ENCODE measurements at places on chromosomes 1 and 21. TPM values are rescaled to one million over a fixed set of nuclear protein-coding genes. Genes with fewer than 3 reads are reported as not detected.

GRCh38 chr1:87898431-87898830, 569.8 kb downstream of the LMO4 start:
- no peaks in the 10 kb centered on the region for H3K27me3 ChIP-seq
- H3K4me1 ChIP-seq, result no peaks in the 10 kb centered on the region
- no peak overlapping the region for H3K4me3 ChIP-seq
- no peak overlapping the region for H3K27ac ChIP-seq
- no peaks in the 10 kb centered on the region for H3K36me3 ChIP-seq
- DNase-seq, result no peak

GRCh38 chr1:113434081-113434873, 44.0 kb downstream of the MAGI3 start:
- no peaks in the 10 kb centered on the region for H3K36me3 ChIP-seq
- H3K4me1 ChIP-seq, result peaks cover 16% of the 10 kb centered on the region
- DNase-seq, result no peak
- H3K27ac ChIP-seq, result no peak overlapping the region

Gene CYP2J2
- total RNA-seq, result 13.1 TPM

DNA sequence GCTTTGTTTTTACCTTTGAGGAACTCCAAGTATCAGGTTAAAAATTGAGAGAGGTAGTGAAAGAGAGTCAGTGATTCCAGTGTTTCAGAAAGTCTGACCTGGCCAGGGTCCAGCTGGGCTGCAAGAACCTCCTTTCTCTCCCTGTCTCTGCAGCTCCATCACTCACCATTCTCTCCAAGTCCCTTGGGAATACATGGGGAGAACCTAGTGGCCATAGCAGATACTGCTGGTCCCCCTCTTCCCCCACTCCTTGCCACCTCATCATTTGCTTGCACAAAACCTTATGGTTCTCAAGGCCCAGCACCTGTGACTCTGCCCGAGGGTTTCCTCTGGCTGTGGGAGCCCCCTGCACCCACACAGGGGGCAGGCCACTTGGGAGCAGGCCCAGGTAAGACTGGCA, 279.5 kb downstream of the KIF26B start:
- H3K4me1 ChIP-seq, result no peaks in the 10 kb centered on the region
- no peak overlapping the region for H3K27ac ChIP-seq
- no peak for DNase-seq
- H3K27me3 ChIP-seq, result no peaks in the 10 kb centered on the region
- H3K4me3 ChIP-seq, result no peak overlapping the region

DNA sequence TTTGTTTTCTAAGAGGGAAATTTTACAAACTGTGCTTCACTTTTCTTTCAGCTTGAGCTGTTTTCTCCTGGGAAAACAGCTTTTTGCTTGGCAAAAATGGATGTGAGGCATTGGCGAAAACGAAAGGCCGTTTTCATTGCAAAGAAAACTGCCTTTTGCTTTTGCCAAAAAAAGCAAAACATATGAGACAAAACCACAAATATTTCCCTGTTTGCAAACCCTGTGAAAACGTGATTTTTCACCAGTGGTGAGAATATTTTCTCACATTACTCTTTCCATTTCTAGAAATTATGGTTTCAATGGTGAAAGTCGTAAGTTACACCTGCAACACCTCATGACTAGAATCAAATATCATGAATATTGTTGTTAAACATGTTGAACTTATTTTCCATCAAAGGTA, 74.0 kb upstream of the ZBTB18 start:
- H3K27ac ChIP-seq, result no peak overlapping the region
- H3K27me3 ChIP-seq, result no peaks in the 10 kb centered on the region
- H3K4me3 ChIP-seq, result no peak overlapping the region
- no peak for DNase-seq
- H3K36me3 ChIP-seq, result no peaks in the 10 kb centered on the region
- no peaks in the 10 kb centered on the region for H3K4me1 ChIP-seq

Gene HSD11B1
- 3.1 TPM for total RNA-seq

DNA sequence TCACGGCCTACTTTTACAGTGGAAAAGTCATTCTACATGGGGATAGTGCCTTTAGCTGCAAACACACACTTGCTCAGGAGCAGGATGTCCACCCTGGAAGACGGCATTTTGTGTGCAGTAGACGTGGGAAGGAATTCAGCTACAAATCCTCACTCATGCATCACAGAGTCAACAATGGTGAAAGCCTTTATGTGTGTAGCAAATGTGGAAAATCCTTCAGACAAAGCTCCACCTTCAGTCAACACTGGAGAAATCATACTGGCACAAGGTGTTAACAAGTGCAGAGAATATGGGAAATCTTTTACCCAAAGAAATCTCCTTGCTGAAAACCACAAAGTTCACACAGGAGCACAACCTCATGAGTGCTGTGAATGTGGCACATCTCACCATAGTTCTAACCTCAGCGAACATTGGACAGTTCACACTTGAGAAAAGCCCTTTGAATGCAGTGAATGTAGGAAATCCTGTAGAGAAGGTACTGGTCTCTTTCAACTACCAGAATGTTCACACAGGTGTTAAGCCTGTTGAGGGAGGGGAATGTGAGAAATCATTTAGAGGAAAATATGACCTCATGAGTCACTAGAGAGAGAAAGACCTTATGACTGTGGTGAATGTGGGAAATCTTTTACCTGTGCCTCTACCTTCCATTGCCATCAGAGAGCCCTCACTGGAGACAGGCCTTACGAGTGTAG, 101.8 kb downstream of the PTGS2 start:
- H3K27ac ChIP-seq, result no peak overlapping the region
- H3K27me3 ChIP-seq, result no peaks in the 10 kb centered on the region
- no peak overlapping the region for H3K4me3 ChIP-seq
- H3K4me1 ChIP-seq, result peaks cover 7% of the 10 kb centered on the region
- no peak for DNase-seq

DNA sequence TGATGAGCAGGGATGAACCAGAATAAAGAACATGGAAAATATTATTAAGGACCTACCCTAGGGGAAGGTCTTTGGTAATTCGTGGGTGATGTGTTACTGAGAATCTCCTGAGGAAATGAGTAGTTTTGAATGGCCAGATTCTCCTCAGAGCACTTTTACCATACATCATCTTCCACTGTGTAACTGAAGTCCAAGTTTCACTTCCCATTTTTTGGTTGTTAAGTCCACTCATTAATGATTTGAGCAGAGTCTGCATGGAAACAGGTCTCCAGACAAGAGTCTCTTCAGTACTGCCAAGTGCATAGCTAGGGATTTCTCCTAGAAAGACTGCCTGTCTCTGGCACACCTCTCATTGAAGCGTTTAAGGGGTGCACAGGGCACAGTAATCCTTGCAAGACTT, 48.7 kb upstream of the PCP4 start:
- no peaks in the 10 kb centered on the region for H3K27me3 ChIP-seq
- H3K36me3 ChIP-seq, result no peaks in the 10 kb centered on the region
- no peaks in the 10 kb centered on the region for H3K4me1 ChIP-seq

Gene CD2
- total RNA-seq, result 4.9 TPM

- DNase-seq, result peak; percentile 81
- H3K27me3 ChIP-seq, result no peaks in the 10 kb centered on the region
- peaks cover 52% of the 10 kb centered on the region for H3K4me1 ChIP-seq
- peak overlapping the region; percentile 54 for H3K4me3 ChIP-seq
- peak overlapping the region; percentile 95 for H3K27ac ChIP-seq
- H3K36me3 ChIP-seq, result no peaks in the 10 kb centered on the region
These were observed 30.6 kb upstream of the JUN start for GRCh38 chr1:58814251-58815068.

Gene CCDC30
- total RNA-seq, result 5.3 TPM

Gene TLR5
- 13.4 TPM for total RNA-seq

Gene COL11A1
- total RNA-seq, result 1.0 TPM

GRCh38 chr1:206012086-206012859, 9.1 kb upstream of the RAB7B start:
- no peaks in the 10 kb centered on the region for H3K36me3 ChIP-seq
- peak; percentile 87 for DNase-seq
- H3K27me3 ChIP-seq, result no peaks in the 10 kb centered on the region
- H3K27ac ChIP-seq, result no peak overlapping the region

- H3K36me3 ChIP-seq, result no peaks in the 10 kb centered on the region
- peaks cover 30% of the 10 kb centered on the region for H3K4me1 ChIP-seq
- no peak for DNase-seq
- no peak overlapping the region for H3K27ac ChIP-seq
These were observed 5.6 kb downstream of the RNF2 start for GRCh38 chr1:185050823-185051451.

GRCh38 chr1:9417695-9418094, 121.6 kb upstream of the SLC25A33 start:
- no peaks in the 10 kb centered on the region for H3K36me3 ChIP-seq
- no peak overlapping the region for H3K4me3 ChIP-seq
- peaks cover 12% of the 10 kb centered on the region for H3K4me1 ChIP-seq

Gene ACTA1
- total RNA-seq, result not detected

Gene LHX4
- 0.30 TPM for total RNA-seq

DNA sequence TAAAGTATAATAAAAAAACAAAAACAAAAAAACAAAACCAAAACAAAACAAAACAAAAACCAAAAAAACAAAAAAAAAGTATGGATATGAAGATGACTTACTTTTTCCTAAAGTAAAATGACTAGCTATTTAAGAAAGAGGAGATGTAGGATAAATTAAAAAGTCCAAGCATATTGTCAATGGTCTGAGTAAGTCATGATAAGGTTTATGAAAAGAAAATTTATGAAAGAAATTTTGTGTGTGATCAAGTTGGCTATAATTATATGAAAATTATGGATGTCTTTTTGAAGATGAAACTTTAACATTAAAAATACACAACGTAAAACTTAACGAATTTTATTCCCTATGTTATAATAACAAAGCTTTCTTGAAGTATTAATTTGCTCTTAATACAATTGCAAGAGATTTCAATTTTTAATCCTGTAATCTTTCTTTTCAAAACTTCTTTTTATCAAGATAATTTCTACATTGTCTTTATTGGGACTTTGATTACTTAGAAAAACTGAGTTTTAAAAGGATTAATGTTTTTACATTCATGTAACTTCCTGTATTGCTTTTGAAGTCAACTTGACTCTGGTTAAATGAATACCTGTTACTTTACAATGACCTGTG, 200.9 kb upstream of the IVNS1ABP start:
- no peaks in the 10 kb centered on the region for H3K4me1 ChIP-seq
- DNase-seq, result no peak
- no peaks in the 10 kb centered on the region for H3K36me3 ChIP-seq
- H3K4me3 ChIP-seq, result no peak overlapping the region
- H3K27ac ChIP-seq, result no peak overlapping the region

DNA sequence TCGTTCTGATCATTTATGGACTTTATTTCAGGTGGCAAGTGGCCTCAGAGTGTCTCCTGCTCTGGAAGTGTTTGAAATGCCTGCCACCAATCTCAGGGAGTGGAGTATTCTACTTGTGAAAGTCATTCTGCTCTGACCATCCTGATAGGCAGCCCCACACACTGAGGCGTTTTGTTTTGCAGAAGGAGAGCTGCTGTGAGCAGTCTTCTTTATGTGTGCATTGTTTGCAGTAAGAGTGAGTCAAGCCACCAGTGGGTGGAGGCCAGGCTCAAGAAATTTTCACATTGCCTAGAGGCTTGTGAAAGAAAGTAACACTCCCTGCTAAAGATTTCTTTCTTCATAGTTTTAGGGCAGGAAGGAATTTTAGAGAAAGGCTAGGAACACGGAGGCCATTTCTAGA, 204.4 kb downstream of the SLC35F3 start:
- no peak overlapping the region for H3K27ac ChIP-seq
- no peaks in the 10 kb centered on the region for H3K36me3 ChIP-seq
- no peaks in the 10 kb centered on the region for H3K27me3 ChIP-seq

GRCh38 chr1:182196897-182197870, 135.7 kb upstream of the ZNF648 start:
- no peaks in the 10 kb centered on the region for H3K36me3 ChIP-seq
- H3K27ac ChIP-seq, result peak overlapping the region; percentile 43
- H3K4me1 ChIP-seq, result peaks cover 33% of the 10 kb centered on the region
- H3K4me3 ChIP-seq, result no peak overlapping the region
- H3K27me3 ChIP-seq, result no peaks in the 10 kb centered on the region

GRCh38 chr21:39178421-39178820, 4.8 kb downstream of the PSMG1 start:
- H3K4me3 ChIP-seq, result no peak overlapping the region
- peaks cover 34% of the 10 kb centered on the region for H3K36me3 ChIP-seq
- H3K27me3 ChIP-seq, result no peaks in the 10 kb centered on the region
- H3K4me1 ChIP-seq, result peaks cover 7% of the 10 kb centered on the region
- DNase-seq, result no peak
- H3K27ac ChIP-seq, result no peak overlapping the region

Gene KCNT2
- 8.8 TPM for total RNA-seq

GRCh38 chr21:17732306-17732705, 86.8 kb downstream of the C21orf91 start:
- no peak overlapping the region for H3K27ac ChIP-seq
- no peak overlapping the region for H3K4me3 ChIP-seq
- no peaks in the 10 kb centered on the region for H3K27me3 ChIP-seq
- DNase-seq, result no peak

- H3K27me3 ChIP-seq, result no peaks in the 10 kb centered on the region
- H3K27ac ChIP-seq, result no peak overlapping the region
- no peak for DNase-seq
- no peaks in the 10 kb centered on the region for H3K4me1 ChIP-seq
- no peak overlapping the region for H3K4me3 ChIP-seq
These were observed 101.4 kb downstream of the TEX35 start for GRCh38 chr1:178614286-178614685.

Gene KLF17
- total RNA-seq, result 0.33 TPM

DNA sequence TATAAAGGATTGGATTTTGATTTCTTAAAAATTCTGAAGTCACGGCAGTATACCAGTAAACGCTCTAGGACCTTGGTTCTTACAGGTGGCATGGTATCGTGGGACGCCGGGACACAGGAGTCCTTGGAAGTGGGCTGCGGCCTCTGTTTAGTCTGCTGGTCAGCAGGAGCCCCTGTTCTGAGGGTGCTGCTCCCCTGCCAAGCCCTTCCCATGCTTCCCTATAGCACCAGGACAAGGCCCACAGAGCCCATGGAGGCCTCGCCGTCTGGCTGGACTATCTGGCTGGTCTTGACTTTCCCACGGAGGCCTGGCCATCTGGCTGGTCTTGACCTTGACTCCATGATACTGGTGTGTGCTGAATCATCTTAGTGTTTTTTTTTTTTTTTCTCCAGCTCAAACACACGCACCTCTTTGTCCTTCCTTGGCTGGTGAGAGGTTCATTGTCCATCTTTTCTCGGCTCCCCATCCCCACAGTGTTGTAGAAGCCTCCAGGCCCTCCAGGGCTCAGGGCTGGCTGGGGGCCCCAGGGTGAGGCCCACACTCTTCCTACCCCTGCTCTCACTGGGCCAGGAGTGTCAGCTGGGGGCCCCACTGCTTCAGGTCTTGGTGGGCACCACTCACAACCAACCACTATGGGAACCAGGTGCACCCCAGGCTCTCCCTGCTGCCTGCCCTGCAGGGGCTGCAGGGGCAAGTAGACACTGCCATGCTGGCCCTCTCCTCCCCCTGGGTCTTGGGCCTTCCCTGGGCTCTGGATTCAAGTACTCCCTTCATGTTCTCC, 16.5 kb upstream of the TTC34 start:
- no peak for DNase-seq
- H3K4me3 ChIP-seq, result no peak overlapping the region
- no peaks in the 10 kb centered on the region for H3K27me3 ChIP-seq
- H3K4me1 ChIP-seq, result no peaks in the 10 kb centered on the region

- no peaks in the 10 kb centered on the region for H3K4me1 ChIP-seq
- H3K36me3 ChIP-seq, result no peaks in the 10 kb centered on the region
- no peaks in the 10 kb centered on the region for H3K27me3 ChIP-seq
- no peak overlapping the region for H3K27ac ChIP-seq
These were observed 109.8 kb downstream of the PATJ start for GRCh38 chr1:61851849-61852669.

Gene SLC45A1
- 0.91 TPM for total RNA-seq

Gene NPPA
- total RNA-seq, result 3.1 TPM

Gene SLAMF8
- 49.8 TPM for total RNA-seq

GRCh38 chr1:75233302-75233929, 99.2 kb downstream of the LHX8 start:
- no peak for DNase-seq
- no peak overlapping the region for H3K27ac ChIP-seq
- H3K36me3 ChIP-seq, result no peaks in the 10 kb centered on the region
- H3K4me1 ChIP-seq, result no peaks in the 10 kb centered on the region
- H3K27me3 ChIP-seq, result no peaks in the 10 kb centered on the region

Gene ORC1
- total RNA-seq, result 0.22 TPM
